Kidney glomerular epithelial cell (primary cell): ENCODE measurements at places on chromosomes 3 and 15.
A peak's percentile ranks its signal among the peaks of the same experiment; 100 is the strongest.

GRCh38 chr3:134628884-134629283 is 21.9 kb downstream of the KY start:
- DNase-seq, result no peak

- DNase-seq, result peak; percentile 68
Observed at GRCh38 chr15:40379853-40380252, 2.7 kb upstream of the KNSTRN start.

DNA sequence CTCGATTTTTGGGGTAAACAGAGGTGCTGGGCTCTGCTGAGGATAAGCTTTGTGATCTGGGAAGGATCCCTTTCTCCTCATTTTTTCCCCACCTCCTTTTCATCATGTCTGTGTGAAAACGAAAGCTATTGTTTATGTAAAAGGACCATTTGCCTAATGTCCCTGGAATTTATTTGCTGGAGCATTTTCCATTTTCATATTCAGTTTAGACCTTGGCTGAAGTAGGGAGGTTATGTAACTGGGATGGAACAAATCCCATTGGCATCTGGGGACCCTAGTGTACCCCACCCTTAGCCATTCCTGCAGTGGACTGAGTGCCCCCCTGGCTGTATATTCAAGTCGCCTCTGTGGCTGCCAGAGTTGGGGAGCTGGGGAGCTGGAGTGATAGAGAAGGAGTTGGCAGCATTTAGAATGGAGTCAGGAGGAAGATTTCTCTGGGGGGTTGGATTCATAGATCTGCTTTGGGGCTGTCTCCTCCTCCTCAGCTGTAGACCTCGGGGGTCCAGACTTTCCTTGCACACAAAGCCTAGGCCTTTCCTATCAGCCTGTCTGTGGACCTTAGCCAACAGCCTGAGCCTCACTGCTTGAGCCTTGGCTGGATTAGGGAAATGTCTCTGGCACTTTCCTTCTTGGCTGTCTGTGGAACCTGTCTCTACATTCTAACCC is 270.4 kb upstream of the CTDSPL start:
- no peak for DNase-seq

GRCh38 chr3:134807189-134807588 is 12.1 kb downstream of the EPHB1 start:
- DNase-seq, result no peak

- no peak for DNase-seq
Observed at GRCh38 chr15:74128785-74129585, 1.4 kb upstream of the ISLR2 start.

GRCh38 chr3:52848617-52849016 is 13.8 kb upstream of the MUSTN1 start:
- DNase-seq, result no peak

GRCh38 chr3:189041482-189042090 is 130.2 kb upstream of the TPRG1 start:
- DNase-seq, result peak; percentile 65

GRCh38 chr3:4584456-4585249 is 91.5 kb downstream of the ITPR1 start:
- DNase-seq, result no peak

DNA sequence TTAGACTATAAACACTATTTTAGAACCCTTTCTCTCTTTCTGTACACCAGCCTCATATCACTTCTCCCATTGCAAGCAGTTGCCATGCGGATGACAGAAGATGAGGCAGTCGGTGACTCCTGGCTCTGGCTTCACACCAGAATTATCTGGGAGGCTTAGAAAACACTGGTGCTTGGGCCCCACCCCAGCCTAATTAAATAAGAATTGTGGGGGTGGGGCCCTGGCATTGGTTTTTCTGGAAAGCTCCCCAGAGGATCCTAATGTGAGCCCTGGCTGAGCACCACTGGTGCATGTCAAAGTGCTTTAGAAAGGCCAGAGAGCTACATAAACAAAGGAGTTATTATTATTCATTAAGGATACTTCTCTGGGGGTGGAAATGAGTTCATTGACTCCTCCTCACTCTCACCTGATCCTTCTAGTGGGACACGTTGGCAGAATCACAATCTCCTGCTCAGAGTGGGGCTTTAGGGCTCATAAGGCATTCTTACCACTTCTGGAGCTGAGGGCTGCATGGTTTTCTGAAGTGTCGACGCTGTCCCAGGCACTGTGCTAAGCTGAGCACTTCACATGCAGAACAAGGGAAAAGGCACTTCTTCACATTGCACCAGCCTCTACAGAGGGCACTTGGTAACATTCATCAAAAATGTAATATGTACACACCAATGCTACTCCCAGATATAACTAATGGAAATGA is 188.5 kb upstream of the TLE3 start:
- DNase-seq, result no peak

GRCh38 chr3:33425453-33425852 is 14.8 kb downstream of the UBP1 start:
- DNase-seq, result no peak

GRCh38 chr15:63089260-63090043 is 32.2 kb upstream of the LACTB start:
- DNase-seq, result peak; percentile 59

DNA sequence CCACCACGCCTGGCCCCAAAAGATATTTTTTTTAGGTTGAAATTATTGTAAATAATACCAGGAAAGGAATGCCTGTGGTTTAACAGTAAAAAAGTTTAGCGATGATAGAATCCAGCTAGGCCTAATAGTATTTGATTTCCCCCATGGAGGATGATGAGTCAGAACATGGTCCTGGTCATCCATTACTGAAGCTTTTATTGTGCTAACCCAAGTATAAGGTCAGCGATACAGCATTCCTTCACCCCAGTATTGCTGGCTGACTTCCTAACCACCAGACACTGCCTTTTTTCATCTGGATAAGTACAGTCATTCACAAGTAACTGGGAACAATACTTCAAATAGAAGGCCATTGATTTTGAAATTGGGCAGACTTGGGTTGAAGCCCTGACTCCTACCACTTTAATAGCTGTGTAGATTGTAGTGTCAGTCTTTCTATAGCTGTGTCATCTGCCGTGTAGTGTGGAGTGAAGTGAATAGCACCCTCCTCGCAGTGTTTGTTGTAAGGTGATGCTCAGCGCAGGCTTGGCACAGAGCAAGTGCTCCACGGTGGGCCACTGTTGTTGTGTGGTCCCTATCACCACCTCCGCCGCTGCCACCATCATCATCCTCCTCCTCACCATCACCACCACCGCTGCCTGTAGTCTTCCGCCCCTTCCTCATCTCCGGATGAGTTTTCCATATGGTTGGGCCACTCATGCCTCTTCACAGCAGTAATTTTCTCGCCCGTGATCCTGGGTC is 436.0 kb upstream of the TPM1 start:
- DNase-seq, result peak; percentile 97

DNA sequence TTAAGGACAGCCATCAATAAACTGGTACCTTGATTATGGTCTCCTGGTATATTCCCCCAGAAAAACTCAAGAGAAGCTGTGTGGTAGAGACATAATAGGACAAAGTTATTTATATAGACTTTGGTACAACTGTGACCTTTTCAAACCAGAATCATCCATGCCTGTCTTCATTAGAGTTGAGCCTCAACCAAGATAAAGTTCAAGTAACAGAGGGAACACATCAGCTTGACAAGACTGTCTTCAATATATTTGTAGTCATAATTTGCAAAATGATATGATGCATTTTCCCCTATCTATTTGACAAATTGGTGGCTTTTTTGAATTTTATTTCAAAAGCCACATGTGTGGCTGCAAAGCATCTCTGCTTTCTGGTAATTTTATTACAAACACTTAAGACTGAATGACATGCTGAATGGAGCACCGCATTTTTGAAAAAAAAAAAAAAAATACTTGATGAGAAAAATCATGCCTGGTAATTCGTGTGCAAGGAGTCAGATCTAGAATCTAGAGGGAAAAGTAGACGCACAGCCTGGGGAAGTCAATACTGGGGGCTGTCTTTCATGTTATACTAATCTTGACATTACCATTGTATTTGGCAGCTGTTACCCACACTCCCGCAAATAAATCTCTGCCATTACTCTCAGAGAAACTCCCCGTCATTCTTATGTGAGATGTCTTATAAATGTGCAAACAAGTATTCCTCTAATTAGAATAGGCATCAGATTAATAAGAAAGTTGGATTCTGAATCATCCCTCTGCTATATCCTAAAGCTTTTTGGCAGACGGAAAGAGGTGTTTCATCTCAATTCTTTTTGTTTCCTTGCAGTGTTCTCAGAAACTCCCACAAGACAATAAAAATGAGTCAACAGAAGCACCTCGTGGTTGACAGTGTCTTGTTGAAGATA is 554.8 kb upstream of the CBLB start:
- no peak for DNase-seq

GRCh38 chr3:71395927-71396695 is 187.4 kb downstream of the FOXP1 start:
- no peak for DNase-seq

DNA sequence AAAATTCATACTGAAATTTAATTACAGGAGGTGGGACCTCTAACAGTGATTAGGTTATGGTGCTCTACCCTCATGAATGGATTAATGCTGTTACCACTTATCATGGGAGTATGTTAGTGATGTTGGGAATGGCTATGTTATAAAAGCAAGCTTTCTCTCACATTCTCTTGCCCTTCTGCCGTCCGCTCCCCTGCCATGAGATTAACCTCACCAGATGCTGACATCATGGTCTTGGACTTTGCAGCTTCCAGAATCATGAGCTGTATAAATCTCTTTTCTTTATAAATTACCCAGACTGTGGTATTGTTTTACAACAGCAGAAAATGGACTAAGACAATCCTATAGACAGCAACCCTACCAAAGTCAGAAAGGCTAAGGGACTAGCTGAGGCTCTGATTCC is 884.8 kb downstream of the FHIT start:
- DNase-seq, result no peak

DNA sequence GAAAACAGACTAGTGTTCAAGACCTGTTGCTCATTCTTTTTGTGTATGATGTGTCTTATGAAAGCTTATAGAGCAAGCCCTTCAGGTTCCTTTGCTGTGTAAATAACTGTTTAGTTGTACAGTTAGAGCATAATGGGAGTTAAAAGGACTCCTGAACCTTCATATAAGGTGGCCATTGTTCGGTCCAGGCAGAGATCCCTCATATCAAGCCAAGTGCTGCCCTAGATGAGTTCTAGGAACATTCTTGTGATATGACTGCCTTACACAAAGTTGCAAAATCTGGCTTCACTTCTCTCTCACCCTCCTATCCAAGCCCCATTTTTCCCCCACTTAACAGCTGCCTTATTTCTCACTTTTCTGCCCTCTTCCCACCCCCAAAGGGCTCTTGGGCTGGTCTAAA is 26.9 kb downstream of the GYG1 start:
- DNase-seq, result no peak

DNA sequence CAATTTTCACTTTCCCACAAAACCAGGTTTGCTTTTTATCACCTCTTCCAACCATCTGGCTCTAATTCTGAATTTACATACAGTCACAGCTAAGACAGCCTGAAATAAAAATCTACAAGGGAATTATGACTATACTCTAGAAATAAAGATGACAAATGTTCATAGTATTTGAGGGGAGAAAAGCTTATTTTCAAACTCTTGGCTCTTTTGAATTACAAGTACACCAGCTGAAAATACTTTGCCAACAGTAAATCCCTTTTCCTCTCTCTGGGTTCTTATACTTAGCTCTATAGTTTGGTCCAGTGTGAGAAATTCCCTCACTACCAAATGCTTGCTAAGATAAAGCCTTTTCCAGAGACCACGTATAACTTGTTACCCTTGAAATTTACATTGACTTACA is 1037.9 kb downstream of the ROBO1 start:
- DNase-seq, result no peak
